Stomach (tissue), 19 donors: ENCODE measurements at places on chromosomes 16 and 17.

GRCh38 chr16:84455031-84455430 lies 49.4 kb downstream of the MEAK7 start:
- no peak for DNase-seq

- peak; percentile 47 for DNase-seq
These were observed at the start of gene RAB34 for GRCh38 chr17:28717578-28718332. Gene RAB34, minus strand, starts transcription at chr17:28717868. Its CDS starts 602 bp downstream, at chr17:28717266.

DNA sequence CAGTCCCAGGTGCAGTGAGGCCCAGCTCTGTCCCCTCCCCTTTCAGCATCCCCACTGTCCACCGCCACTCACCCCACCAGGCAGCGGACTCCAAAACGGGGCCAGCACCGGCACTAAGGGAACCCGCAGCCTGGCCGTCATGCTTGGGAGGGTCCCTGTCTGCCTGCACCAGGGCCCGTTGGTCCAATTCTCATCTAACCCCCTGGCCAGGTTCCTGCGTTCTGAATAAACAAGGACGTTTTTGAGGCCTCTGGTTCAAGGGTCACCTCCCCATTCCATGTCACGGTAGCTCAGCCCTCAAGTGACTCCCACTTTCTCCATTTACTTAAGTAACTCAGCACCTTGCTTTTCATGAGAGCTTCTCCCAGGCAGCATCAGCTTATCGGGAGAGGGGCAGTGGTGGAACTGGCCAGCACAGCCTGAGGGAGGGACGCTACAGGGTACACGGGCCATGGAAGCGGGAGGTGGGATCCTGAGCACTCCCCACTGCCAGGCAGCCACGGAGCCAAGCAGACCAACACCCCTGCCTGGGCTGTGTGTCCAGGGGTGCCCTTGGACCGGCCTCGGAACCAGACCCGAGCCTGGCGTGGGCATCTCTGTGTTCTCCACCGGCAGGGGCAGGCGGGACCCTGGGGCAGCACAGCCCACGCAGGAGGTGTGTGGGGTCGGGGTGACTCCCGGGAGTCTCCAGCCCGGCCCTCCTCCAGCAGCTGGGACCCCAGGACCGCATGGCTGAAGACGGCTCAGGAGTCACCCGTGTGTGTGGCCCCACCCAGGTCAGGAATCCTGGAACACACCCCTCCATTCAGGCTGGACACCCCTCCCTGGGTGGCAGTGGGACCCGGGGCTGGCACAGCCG lies 74.9 kb upstream of the GNG13 start:
- no peak for DNase-seq

DNA sequence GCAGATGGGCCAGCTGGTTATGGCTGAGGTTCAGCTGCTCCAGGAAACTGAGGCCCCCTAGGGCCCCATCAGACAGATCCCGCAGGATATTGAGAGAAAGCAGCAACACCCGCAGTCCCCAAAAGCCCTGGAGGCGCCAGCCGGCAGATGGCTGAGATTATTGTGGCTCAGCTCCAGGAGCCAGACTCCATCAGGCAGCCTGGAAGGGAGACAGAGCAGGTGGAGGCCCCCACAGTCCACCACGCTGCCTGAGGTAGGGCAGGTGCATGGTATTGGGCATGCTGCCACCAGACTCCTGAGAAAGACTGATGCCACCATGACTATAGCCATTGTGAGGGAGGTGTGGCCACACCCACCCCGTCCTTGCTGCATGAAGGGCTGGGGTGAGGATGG lies 9.5 kb upstream of the TMEM101 start:
- no peak for DNase-seq

GRCh38 chr17:73285916-73286862 lies 24.5 kb upstream of the CPSF4L start:
- no peak for DNase-seq

- no peak for DNase-seq
These were observed 31.7 kb downstream of the CDH1 start for GRCh38 chr16:68768771-68769170.

- DNase-seq, result no peak
These were observed 30.5 kb upstream of the LGALS9 start for GRCh38 chr17:27600471-27600870.
